ENCODE measurements at places on chromosomes 6 and 20. TPM values are rescaled to one million over a fixed set of nuclear protein-coding genes. Genes with fewer than 3 reads are reported as not detected.
A peak's percentile ranks its signal among the peaks of the same experiment; 100 is the strongest.

The SPDEF gene
- total RNA-seq, result not detected

DNA sequence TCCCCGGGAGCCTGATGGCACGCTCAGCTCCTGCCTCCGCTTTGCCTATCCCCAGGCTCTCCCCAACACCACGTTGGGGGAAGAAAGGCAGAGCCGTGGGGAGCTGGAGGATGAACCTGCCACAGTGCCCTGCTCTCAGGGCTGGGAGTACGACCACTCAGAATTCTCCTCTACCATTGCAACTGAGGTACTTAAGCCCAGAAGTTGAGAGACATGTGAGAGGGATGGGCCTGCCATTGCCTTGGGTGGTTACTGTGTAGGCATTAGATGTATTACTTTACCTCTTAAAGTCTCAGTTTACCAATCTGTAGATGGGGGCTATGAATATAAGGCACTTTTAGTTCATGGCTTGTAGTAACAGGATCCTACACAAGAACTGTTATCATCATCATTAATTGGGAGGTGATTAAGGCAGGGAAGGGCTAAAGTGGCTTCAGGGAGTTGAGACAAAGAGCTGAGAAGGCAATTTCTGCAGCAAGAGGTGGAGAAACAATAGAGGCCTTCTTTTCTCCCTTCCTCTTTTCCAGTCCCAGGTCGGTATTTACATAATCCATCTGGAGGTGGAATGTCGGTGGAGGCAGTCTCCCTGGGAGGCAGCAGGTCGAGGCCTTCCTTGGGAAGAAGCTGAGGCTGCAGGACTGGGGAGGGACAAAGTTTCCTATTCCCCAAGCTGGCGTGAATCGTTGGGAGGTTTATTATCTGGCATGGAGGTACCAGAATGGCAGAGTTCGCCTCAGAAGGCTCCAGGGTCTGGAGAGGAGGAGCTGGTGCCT is 691 bp downstream of the SLC22A7 start:
- DNase-seq, result no peak

DNA sequence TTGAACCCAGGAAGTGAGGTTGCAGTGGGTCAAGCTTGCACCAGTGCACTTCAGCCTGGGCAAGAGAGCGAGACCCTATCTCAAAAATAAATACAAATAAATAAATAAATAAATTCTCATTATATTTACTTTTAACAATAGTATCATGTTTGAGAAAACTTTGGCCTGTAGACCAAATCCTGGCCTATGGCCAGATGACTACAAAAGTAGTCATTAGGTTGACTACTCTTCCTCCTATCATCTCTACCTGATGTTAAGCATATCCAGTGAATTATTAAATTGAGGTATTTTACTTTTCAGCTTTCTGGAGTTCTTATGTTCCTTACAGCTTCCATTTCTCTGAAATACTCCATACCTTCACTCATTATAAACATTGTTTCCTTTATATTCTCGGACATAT is 280.6 kb downstream of the LAMA2 start:
- DNase-seq, result no peak

The CASS4 gene
- total RNA-seq, result under 0.01 TPM

DNA sequence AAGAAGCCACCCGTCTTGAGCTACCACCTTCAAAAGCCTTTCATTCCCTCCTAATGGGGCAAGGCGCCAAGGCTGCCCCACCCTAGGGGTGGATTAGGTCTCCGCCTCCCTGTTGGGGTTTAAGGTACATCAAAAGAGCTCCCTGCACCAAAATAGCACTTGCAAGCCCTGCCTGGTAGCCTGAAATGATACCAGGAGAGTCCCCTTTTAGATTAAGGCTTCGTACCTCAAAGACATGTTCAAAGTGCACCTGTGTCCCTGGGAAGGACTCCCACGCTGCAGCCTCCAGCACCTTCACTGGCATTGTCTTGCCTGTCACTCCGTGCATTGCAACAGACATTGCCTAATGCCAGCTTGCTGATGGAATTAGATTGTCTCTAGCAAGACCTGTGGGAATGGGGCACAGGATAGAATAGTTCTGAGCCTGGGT is 15.7 kb upstream of the CDKN1A start:
- DNase-seq, result no peak

The RNGTT gene
- 7.0 TPM for total RNA-seq

DNA sequence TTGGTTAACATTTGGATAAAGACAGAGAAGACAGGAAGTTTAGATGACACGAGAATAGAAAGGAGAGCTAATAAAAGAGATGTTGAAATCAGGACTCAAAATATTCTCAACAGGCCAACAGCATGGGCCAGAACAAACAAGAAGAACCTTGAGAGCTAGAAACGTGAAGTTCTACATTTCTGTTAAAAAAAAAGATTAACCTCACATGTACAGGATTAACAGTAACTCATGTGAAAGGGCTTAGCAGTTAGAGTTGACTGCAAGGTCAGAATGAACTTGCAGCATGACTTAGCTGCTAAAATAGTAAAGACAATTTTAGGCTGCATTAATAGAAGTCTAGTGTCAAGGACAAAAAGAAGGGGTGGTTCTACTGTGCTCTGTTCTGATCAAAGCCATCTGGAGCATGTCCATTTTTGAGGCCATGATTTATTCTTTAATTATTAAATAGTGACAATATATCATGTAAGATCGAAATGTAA is 331.1 kb upstream of the HSF2 start:
- no peak for DNase-seq

- no peak for DNase-seq
These were observed 22.8 kb downstream of the FAM120B start for GRCh38 chr6:170329321-170329720.

The SPATS1 gene
- not detected for total RNA-seq

DNA sequence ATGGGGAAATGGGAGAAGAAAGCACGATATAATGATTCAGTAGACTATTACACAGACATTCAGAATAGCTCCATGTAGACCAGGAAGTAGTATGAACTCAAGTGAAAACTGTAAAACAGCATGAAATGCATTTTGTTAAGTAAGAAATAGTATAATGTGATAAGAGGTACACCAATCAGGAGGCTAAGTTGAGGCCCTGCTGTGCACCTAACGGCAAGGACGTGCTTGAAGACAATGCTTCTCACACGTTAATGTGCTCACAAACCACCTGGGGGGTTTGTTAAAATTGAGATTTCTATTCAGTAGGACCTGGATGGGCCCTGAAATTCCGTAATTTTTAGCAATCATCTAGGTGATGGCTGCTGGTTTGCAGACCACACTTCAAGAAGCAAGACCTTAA is 178.9 kb upstream of the SULF2 start:
- no peak for DNase-seq

The STK4 gene
- total RNA-seq, result 12.7 TPM

DNA sequence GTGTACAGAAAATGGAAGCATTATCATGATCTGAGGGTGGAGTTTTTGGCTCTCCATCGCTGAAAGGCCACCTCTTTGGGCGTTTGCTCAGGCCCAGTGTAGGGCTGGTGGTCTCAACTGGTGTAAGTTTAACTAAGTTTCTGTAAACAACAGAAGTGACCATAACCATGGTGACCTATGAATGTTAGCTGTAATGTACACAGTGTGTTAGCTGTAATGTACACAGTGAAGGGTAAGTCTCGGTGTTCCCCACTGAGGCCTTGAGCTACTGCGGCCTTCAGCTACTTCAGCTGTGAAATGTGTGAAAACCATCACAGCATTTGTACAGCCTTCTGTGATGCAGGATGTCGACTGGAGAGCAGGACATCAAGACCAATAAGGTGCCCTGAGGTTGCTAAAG is 185.2 kb downstream of the MYLK4 start:
- no peak for DNase-seq

The NEU1 gene
- total RNA-seq, result 50.0 TPM

DNA sequence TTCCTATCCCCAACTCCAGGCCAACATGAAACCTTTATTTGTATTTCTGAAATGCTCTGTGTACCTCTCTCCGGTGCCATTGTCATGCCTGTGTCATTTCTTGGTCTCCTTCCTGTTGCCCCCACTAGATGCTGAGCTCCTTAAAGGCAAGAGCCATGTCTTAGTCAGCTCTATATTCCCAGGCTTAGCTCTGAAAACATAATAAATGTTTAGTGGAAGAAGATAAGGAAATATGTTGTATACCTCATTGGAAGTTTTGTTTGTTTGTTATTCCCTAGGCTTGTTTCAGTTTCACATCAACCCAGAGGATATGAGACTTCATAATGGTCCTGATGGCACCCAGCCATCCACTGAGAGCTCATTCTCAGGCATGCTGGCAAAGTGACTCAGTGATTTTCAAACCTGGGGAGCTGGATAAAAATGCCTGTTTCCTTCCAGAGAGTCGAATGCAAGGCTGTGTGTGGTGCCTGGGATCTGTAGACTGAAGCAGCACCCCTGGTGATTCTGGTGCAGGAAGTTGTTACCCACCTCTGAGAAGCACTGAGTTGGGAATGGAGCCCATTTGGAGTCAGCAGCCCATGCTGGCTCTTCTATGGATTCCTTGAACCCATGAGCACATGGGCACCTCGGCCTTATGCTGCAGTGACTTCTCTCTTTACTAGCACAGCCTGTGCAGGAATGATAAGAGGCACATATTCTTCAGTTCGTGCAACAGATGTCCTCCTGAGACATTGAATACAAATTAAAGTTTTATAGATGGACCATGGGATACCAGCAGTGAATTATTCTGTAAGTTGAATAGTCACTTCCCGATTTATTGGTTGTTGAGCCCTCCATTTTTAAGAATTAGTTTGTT is 205.2 kb downstream of the FARS2 start:
- peak; percentile 56 for DNase-seq

DNA sequence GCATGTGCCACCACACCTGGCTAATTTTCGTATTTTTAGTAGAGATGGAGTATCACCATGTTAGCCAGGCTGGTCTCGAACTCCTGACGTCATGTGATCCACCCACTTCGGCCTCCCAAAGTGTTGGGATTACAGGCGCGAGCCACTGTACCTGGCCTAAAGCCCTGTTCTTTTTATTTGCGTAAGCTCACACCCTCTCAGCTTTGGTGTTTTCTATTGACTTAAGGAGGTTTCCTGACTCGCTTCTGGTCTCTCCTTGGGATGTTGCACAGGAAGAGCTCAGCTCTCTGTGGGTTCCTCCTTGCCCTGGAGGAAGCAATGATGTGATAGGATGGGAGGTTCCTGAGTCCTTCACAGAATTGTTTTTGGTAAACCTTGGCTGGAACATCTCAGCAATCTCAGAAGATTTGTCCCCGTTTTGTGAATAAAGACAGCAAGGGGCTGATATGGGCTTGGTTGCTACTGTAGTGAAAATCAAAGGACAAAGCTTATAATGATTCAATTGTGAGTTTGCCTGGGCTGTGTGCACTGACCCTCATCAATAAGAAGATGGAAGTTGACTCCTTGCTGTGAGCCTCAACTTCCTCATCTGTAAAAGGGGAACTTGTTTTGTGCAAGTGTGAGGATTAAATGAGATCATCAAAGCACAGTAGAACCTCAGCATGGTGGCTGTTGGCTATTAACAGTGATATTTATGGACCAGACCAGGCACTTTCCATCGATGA is 27.0 kb downstream of the TOX2 start:
- peak; percentile 89 for DNase-seq

- DNase-seq, result no peak
These were observed 104.8 kb upstream of the BTN3A2 start for GRCh38 chr6:26260110-26260637.

GRCh38 chr6:63997734-63998133 is 362.1 kb downstream of the PHF3 start:
- no peak for DNase-seq

GRCh38 chr6:71171497-71172070 is 117.0 kb upstream of the OGFRL1 start:
- no peak for DNase-seq

- DNase-seq, result no peak
These were observed 226.3 kb upstream of the DTNBP1 start for GRCh38 chr6:15888798-15889772.

GRCh38 chr20:46229478-46230105 is 78.7 kb downstream of the CDH22 start:
- DNase-seq, result no peak

DNA sequence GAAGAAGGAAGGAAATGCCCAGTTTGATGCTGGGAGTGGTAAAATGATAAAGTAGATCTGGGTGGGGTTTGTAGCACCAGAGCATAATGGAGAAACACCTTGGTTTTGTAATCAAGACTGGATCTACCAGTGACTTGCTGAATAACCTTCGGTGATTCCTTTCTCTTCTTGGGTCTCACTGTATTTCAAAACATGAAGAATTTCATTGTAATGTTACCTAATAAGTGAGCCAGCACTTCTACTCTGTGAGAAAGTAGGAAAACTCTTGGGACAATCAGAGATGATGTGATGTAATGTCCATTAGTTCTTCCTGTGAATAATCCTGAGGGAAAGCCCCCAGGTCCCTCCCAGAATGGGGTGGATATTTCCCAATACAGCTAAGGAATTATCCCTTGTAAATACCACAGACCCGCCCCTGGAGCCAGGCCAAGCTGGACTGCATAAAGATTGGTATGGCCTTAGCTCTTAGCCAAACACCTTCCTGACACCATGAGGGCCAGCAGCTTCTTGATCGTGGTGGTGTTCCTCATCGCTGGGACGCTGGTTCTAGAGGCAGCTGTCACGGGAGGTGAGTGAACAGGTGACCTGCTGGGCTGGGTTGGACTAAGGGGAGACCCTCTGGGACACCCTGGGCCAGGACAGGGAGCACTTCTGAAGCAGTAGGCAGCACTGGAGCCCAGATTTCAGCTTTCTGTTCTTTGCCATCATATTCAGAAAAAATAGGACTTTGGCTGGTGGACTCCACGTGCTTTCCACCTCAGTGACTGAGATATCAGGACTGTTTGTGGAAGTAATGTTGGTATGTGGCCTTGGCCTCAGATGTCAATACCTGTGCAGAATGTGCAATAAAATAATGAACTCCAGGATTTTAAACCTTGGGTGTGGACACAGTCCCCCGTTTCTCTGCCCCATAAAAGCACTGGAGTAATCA is at the start of gene PI3:
Gene PI3, plus strand, starts transcription at position 469 of the 931 bp plus-strand sequence. Its CDS starts 21 bp downstream, at position 490.
- DNase-seq, result no peak

- DNase-seq, result no peak
These were observed 28.1 kb downstream of the LMBRD1 start for GRCh38 chr6:69768664-69769063.

- DNase-seq, result no peak
These were observed 51.4 kb upstream of the JARID2 start for GRCh38 chr6:15194453-15194852.

- peak; percentile 70 for DNase-seq
These were observed 148.3 kb downstream of the GPX5 start for GRCh38 chr6:28673787-28674671.

GRCh38 chr6:148727104-148727503 is 19.7 kb upstream of the UST start:
- no peak for DNase-seq

The ZSCAN12 gene
- total RNA-seq, result 2.2 TPM

The TTK gene
- 2.2 TPM for total RNA-seq

The TBXT gene
- not detected for total RNA-seq

GRCh38 chr6:4819706-4820283 is 43.6 kb downstream of the CDYL start:
- no peak for DNase-seq

DNA sequence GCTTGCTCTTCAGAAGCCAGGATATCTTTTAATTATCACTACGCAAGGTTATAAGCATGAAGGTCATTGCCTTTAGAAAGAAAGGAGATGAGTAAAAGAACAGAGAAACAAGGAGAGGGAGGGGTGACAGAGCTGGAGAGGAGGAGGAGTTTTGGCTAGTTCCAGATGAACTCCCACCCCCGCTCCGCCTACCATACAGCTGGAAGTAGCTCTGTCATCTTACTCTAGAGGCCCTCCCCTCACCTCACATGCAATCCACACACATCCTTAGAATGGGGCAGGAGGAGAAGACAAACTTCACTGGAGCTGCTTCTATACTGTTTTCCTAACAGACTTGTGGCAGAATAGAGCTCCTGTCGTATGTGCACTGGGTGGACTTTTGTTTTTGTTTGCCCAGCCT is 144.7 kb downstream of the SCML4 start:
- no peak for DNase-seq

The BTNL2 gene
- not detected for total RNA-seq

Measured in lung microvascular endothelial cell (primary cell).